Muscle of back (tissue), 13 donors: ENCODE measurements at places on chromosomes 7 and 10.

GRCh38 chr10:127720142-127720541 lies 16.8 kb upstream of the FOXI2 start:
- no peak for DNase-seq

DNA sequence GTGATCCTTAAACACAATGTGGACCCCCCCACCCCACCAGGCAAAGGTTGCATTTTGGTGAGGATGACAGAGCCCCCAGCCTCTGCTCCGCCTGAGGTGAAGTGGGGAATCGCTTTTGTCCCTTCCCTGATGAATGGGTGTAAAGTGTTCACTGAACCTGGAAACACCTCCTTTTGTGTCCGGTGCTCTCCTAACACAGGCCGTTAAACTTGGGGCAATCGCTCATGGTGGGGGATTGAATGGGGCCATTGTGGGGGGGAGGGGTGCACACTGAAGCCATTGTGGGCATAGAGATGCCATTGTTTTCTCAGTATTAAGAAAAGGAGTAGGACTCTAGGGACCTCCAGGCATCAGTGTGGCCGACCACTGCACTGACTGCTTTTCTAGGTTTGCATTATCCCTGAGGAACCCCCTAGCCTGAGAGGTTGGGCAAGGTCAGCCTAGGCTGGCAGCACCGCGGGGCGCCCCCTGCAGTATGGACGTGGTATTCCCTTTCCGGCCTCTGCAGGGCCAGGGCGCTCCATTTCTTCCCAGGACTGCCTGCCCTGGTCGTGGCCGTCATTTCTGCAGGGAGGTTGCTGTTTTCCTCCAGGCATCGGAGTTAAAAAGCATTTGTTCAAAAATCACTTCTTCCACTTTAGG lies 158.3 kb downstream of the TCF7L2 start:
- DNase-seq: no peak

- DNase-seq: no peak
Observed at GRCh38 chr7:8823486-8823885, 390.1 kb downstream of the NXPH1 start.

DNA sequence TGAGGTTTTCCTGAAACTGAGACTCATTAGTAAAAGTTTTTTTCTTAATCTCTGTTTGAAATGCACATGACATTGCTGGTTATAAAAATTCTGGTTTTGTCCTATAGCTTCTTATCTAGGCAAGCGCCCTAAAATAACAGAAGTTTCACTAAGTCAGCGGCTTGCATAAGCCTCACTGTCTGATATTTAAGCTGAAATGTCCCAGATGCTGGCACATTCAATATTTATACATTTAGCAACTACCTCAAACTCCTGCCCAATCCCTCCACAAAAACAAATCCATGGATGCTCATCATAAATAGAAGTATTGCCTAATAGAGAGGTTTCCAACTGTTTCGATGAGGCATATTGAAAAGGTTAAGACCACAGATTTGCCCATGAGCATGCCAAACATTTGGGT lies 83.1 kb upstream of the EGR2 start:
- DNase-seq: no peak

GRCh38 chr10:109205929-109206585 lies 717.3 kb downstream of the XPNPEP1 start:
- DNase-seq: peak; percentile 90

- no peak for DNase-seq
Observed at GRCh38 chr10:43211431-43212042, 55.3 kb downstream of the RASGEF1A start.

- DNase-seq: peak; percentile 66
Observed at GRCh38 chr7:158771213-158771834, 58.0 kb downstream of the ESYT2 start.

DNA sequence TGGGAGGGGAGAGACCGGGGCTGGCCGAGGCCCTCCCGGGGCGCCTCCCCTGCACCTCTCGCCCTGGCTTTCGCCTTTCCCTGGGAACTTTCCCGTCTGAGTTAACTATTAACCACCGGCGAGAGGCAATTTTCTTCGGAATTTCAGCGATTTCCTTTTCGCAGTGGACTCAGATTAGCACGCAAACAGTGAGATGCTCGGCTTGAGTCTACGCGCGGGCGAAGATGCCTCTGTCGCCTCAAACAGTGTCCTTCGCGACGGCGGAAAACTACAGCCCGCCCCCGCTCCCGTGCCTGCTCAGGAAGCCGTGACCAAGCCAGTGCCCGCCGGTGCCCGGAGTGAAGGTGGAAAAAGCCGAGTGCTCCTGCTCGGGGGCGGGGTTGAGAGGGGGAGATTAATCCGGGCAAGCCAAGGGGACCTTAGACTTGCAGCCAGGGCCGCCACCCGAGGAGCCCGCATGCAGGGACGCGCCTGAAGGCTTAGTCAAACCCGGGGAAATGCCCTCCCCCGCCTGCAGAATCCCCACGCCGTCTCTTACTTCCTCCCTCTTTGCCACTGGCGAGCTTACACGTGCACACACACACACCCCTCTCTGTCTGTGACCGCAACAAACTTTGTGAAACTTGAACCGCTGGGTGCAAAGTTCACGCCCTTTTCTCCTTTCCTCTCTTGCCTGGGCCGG lies 14.5 kb upstream of the PAX2 start:
- DNase-seq: no peak

GRCh38 chr7:96596120-96596826 lies 113.4 kb downstream of the SEM1 start:
- no peak for DNase-seq

DNA sequence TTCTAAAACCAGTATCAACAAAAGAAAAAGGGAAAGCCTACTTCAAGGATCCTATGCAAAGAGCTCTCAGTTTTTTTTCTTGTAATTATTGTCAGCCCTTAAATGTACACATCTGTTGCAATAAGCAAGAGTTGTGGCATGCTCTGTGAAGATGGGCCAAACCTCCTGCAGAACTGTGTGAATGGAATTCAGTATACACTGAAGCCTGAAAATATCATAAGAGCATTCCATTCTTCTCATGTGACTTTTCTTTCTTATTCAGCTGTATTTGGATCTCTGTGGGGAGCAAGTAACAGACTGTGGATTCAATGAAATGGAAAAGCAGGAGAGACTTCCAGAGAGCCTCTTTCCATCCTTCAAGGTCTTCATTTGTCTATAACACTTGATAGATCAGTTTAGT lies 130.7 kb downstream of the SAMD9 start:
- DNase-seq: no peak

- DNase-seq: peak; percentile 61
Observed at GRCh38 chr7:149422162-149422913, 38.5 kb downstream of the ZNF777 start.

- no peak for DNase-seq
Observed at GRCh38 chr7:108794466-108794865, 224.8 kb downstream of the DNAJB9 start.

DNA sequence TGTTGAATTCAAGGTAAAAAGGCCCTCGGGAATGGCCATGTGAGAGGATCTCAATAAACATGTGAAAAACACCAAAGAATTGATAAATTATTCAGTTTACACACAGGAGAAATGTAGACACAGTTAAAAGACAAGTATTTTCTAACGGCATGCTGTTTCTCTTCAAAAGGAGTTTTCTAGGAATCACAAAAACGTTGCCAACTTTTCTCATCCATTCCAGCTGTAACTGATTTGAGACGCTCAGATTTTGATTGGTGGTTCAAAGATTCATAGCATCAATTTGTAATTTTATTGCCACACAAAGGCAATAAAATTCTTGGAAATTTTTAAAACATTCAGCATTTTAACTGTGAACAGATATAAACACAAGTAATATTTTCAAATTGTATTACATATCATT lies 384.9 kb upstream of the PFKP start:
- peak; percentile 29 for DNase-seq

DNA sequence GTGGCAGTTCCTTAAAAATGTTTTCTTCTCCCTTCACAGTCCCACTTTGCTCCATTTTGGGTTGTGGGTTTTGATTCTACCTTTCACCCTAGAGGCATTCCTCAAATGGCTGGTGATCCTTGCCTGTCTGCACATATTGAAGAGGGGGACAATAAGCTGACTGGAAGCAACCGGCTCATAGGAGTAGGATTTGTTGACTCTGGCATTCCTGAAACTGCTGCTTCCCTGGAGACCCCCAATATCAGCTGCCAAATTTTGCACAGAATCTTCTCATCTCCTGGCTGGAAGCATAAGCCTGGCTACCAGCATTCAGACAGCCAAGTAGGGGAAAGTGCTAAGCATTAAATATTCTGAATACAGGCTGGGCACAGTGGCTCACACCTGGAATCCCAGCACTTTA lies 53.7 kb downstream of the KIF5B start:
- DNase-seq: peak; percentile 47
